Stimulated activated CD8-positive, alpha-beta memory T cell treated with anti-CD3 and anti-CD28 coated beads, Interleukin-4, amount 100 ng/mL, for 4 hours (primary cell): ENCODE measurements at places on chromosomes 1 and 21.

DNA sequence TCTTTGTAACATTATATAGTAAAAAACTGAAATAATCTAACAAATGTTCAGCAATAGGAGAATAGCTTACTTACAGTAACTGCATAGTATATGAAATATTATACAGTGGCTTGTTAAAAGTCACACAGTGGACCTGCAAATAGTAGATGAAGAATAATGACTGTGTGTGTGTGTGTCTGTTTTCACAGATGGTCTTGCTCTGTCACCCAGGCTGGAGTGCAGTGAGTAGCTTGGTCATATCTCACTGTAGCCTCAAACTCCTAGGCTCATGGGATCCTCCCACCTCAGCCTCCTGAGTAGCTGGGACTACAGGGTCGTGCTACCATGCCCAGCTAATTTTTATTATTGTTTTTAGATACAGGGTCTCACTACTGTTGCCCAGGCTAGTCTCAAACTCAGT is 67.3 kb upstream of the KIAA1614 start:
- DNase-seq: no peak

DNA sequence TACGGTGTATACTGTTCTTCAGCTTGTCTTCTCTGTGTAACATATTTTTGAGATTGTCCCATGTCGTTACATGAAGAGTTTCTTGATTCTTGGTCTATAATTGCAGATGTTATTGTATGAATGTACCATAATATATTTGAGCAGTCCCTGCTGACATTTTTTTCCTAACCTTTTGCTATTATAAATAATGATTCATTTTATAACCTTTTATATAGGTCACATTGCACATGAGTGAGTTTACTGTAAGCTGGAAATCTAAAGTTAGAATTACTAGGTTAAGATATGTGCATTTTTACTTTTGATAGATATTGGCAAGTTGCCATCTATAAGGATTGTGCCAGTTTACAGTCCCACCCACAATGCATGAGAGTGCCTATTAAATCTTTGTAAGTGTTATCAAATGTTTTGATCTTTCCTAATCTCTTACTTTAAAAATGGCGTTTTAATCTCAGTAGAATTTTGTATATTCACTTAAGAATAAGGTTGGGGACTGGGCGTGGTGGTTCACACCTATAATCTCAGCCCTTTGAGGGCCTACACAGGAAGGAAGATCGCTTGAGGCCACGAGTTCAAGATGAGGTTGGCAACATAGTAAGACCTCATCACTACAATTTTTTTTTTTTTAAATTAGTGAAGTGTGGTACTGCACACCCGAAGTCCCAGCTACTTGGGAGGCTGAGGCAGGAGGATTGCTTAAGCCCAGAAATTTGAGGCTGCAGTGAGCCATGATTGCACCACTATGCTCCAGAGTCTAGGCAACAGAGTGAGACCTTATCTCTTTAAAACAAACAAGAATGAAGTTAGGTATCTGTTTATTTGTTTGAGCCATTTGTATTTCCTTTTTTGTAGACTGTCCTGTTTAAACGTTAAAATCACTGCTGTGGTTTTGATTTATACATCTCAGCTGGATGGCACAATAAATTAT is 36.5 kb downstream of the ZMYM1 start:
- no peak for DNase-seq

GRCh38 chr1:9710037-9710436 is 58.5 kb downstream of the PIK3CD start:
- DNase-seq: no peak

DNA sequence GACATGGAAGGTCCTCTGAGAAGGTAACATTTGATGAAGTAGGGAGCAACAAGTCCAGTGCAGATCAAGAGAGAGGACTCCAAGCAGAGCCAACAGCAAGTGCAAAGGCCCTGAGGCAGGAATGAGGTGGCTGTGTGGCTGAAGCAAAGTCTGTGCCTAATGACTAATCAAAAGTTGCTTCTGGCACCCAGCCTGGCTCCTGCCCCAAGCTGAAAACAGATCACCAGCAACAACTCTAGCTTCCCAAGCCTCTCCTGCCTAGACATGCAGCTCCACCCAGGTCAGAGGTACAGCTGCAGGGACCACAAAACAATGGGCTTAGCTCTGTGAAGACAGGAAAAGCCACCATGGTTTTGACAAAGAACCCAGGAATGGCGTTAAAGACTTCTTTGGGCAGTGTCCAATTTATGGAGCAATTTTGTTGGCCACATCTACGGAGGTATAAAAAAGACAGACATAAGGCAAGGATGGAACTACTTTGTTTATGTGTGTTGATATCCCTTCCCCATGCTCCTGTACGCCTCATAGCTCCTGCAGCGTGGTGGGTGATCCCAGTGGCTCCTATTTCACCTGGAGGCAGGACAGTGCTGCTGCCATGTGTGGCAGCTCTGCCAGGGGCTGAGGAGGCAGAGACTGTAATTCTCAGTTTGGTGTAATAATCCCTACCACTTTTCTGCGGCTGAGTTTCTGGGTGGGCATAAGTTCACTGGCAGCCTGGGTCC is 26.4 kb upstream of the IGSF3 start:
- no peak for DNase-seq

- DNase-seq: no peak
Observed at GRCh38 chr1:36392836-36393235, 4.9 kb downstream of the LSM10 start.

GRCh38 chr1:105785021-105785420 is 1271.5 kb upstream of the PRMT6 start:
- DNase-seq: no peak

GRCh38 chr21:41095983-41096382 is 72.0 kb upstream of the BACE2 start:
- no peak for DNase-seq

GRCh38 chr21:31334648-31335121 is 9.4 kb downstream of the TIAM1 start:
- DNase-seq: no peak

- DNase-seq: no peak
Observed at GRCh38 chr21:45179568-45180245, 105.3 kb downstream of the ADARB1 start.

GRCh38 chr1:9824702-9825089 is 931 bp upstream of the CLSTN1 start:
- DNase-seq: no peak

GRCh38 chr1:78005755-78006154 is 1.0 kb downstream of the DNAJB4 start:
- DNase-seq: no peak

DNA sequence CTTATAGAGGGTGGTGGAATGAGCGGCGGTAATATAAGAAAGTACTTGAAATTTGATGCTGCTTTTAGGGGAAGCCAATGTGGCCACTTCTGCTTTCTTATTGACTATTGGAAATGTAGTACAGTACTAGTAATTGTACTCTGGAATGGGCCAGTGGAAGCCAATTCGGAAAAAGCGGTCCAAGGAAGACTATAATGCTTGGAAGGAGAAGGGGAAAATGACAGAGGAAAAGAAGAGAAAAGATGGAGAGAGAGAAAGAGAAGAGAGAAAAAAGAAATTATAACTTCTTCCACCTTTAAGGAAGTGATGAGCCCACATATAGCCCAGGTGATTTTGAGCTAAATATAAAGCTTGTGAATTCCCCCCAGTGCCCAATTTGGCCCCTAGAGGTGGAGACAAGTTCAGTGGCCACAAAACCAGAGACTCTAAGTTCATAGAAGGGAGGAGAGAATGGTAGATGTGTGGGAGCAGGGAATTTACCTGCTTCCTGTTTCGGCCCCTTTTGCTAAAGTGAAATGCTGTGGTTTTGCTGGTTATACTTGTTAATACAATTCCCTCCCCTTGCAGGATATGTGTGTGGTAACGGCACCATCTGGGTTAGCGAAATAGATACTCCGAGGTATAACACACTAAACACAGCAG is 35.7 kb upstream of the DUSP10 start:
- no peak for DNase-seq

- DNase-seq: no peak
Observed at GRCh38 chr1:32239790-32240139, 7.3 kb upstream of the FAM167B start.

- DNase-seq: no peak
Observed at GRCh38 chr1:51616490-51616889, 402 bp upstream of the OSBPL9 start.

DNA sequence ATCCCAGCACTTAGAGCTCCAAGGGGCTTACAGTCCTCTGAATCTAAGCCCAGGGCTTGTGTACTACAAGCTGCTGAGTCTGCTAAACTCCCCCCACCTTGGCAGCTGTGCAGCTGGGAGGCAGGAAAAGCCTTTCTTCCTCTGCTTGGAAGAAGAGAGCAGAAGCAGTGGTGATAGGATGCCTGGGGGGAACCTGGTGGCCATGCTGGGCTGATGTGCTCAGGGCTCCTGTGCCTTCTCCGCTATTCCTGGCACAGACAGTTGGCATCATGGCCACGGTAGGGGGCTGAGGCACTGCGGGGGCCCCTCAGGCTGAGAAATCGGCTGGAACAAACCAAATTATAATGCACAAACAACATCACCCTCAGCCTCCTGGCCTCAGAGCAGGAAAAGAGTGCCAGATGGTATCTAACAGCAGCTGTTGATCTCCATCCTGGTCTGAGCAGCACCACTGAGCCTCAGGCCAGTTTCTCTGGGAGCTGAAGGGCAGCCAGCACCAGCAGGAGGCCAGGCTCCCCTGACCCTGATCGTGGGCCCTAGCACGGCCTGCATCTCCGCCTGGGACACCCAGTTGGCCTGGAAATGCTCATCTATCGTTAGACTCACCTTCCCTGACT is 35.8 kb downstream of the ECE1 start:
- DNase-seq: no peak

DNA sequence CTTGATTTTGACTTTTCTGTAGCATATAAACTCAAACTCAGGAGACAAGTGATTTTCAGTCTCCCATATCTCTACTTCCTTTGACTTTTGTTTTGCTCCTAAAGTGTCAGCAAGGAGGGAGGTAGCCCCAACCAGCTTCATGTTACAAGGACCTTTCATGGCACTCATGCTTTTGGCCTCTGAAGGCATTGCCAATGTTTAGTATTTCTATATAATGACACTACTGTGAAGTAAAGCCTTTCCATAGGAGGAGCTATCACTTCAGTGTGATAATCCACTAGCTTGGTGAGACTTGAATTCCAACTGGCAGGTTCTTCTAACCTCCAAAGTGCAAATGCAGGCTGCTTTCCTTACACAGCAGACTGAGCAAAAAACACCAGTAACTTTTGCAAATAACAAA is 14.4 kb downstream of the COLGALT2 start:
- no peak for DNase-seq

DNA sequence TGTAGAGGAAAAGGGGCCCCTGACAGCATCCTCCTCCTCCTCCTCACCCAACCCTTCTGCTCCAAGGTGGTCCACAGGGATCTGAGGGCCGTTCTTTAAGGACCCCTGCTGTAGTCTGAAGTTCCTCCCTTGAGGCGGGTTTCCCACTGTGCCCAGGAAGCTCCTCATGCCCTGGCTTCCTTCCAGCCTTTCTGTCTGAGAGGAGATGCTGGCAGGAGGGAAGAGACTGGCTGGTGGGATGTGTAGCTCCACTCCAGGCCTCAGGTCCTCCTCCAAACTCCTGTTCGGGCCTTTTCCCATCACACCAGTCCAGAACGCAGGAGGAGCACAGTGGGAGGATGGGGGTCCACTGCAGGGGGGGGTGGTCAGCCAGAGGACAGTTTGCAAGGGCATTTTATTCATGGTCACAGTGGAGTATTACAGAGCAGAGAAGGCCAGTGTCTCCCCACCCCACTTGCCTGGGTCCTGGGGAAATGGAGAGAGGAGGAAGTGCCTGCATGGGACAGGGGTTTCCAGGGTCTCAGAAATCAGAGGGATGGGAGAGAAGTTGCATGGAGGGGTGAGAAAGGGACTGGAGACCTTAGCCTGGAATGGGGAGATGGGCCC is 7.8 kb downstream of the ETV3L start:
- DNase-seq: no peak

DNA sequence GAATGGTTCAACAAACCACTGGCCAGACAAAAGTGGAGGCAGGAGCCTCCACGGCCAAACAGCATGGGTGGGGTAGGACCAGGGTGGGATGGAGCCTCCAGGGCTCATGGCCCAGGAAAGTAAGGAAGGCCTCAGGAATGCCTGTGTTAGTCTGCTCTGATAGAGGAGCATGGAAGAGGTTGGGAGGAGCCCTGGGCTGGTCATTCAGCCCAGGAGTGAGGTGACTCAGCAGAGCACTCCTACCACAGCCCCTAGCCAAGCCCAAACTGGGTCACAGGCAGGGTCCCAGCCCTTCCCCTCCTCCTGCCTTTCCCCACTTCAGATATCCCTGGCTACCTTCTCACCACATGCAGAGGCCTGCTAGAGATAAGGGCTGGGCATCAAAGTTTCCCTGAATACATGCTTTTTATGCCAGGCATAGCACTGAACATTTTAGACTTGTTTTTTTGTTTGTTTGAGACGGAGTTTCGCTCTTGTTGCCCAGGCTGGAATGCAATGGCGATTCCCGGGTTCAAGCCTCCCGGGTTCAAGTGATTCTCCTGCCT is 3.1 kb upstream of the SHISA4 start:
- no peak for DNase-seq

GRCh38 chr1:25712299-25712970 is 87.6 kb upstream of the SELENON start:
- no peak for DNase-seq

GRCh38 chr1:36966242-36966641 is 68.1 kb downstream of the GRIK3 start:
- DNase-seq: no peak

- no peak for DNase-seq
Observed at GRCh38 chr1:8120693-8121260, 94.7 kb upstream of the ERRFI1 start.

DNA sequence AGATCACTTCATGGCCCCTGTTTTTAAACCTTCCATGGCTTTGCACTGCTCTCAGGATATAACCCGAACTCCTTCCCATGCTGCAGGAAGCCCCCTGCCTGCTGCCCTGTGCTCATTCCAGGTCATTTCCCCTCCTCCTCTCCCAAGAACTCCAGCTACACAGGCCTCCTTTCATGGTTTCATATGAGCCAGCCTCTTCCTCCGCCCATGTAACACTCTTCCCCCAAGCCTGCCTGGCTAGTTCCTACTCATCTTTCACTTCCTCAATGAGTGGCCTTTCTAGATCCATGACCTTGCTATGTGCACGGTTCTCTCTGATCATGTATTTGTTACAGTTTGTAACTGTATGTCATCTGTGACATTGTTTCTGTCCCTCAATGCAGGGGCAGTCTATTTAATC is 3.1 kb upstream of the NCF2 start:
- no peak for DNase-seq

DNA sequence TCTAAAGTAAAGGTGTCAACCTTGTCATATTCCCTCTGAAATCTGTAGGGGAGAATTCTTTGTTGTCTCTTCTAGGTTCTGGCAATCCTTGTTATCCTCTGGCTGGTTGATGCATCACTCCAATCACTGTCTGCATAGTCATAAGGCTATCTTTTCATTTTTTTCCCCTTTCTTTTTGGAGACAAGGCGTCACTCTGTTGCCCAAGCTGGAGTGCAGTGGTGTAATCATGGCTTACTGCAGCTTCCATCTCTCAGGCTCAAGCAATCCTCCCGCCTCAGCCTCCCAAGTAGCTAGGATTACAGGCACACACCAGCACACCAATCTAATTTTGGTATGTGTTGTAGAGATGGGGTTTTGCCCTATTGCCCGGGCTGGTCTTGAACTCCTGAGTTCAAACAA is 12.9 kb downstream of the DPYD start:
- DNase-seq: no peak

GRCh38 chr1:64077281-64077940 is 126.0 kb upstream of the UBE2U start:
- no peak for DNase-seq
